ENCODE measurements at places on chromosomes 7 and 10. TPM values are rescaled to one million over a fixed set of nuclear protein-coding genes. Genes with fewer than 3 reads are reported as not detected.

The PTF1A gene
- 7.5 TPM for total RNA-seq

The CNOT4 gene
- total RNA-seq: 14.4 TPM

The C1QL3 gene
- 2.9 TPM for total RNA-seq

The TWIST1 gene
- total RNA-seq: 51.5 TPM

The ACTL6B gene
- total RNA-seq: not detected

The NPSR1 gene
- not detected for total RNA-seq

The ACSL5 gene
- total RNA-seq: 3.1 TPM

The DNAJC12 gene
- total RNA-seq: 6.7 TPM

The TMEM139 gene
- 0.72 TPM for total RNA-seq

The TRIM74 gene
- not detected for total RNA-seq

Data from umbilical cord (tissue), 2 donors.